PC-9 (cell line): ENCODE measurements at places on chromosomes 16 and 17. TPM values are rescaled to one million over a fixed set of nuclear protein-coding genes. Genes with fewer than 3 reads are reported as not detected.

Gene CD300LF
- total RNA-seq = not detected in 2 replicates

Gene TNFRSF17
- not detected in 2 replicates for total RNA-seq

Gene CCR7
- not detected in 2 replicates for total RNA-seq

Gene TBC1D3K
- total RNA-seq = not detected in 2 replicates

Gene PRSS33
- total RNA-seq = 0.23 and 0.33 TPM in 2 replicates

Gene SLFN14
- not detected in 2 replicates for total RNA-seq

Gene NPIPB6
- 6.9 and 7.0 TPM in 2 replicates for total RNA-seq

Gene CCDC200
- total RNA-seq = not detected in 2 replicates
